ENCODE measurements at places on chromosomes 12 and 14. TPM values are rescaled to one million over a fixed set of nuclear protein-coding genes. Genes with fewer than 3 reads are reported as not detected.

DNA sequence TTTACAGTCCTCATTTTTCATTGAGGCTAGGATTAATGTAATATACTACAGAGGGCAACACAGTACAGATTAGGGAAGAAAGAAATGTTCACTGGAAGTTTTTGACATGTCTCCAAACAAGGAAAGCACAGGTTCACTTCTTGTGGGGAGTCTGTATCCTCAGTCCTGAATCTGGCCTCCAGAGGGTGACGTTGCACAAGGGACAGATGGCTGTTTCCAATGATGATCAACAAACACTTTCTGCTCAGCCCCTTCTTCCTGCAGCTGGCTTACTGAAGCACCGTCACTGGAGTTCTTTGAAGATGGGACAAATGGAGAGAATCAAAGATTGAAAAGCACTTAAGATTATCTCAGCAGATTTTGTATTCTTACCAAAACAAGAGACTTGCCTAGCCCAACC lies 123.3 kb upstream of the OR4E1 start:
- DNase-seq: no peak

GRCh38 chr14:70879448-70879847 lies 27.8 kb upstream of the PCNX1 start:
- DNase-seq: no peak

LRP6 gene
- polyA plus RNA-seq: 0.63 TPM

SLC17A8 gene
- polyA plus RNA-seq: not detected

GRCh38 chr12:93645702-93646101 lies 31.5 kb upstream of the CRADD start:
- DNase-seq: no peak

GARIN6 gene
- polyA plus RNA-seq: not detected

DNA sequence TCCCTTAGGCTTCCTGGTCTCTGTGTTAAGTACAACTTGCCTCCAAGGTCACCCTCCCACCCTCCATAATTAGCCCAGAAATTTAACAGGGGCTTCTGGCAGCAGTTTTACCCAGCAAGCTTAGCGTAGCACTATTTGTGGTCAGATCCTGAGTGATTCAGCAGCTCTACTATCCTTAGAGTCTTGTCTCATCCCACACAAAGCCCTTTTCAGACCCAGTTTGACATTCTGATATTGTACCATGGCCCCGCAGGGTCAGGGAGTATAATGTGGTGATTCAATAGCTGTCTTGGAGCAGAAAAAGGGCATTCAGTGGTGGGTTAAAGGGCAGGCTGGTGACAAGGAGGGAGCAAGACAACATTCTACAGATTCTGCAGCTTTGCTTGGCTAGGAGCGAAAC lies 153.8 kb upstream of the DDHD1 start:
- no peak for DNase-seq

SERPINA12 gene
- not detected for polyA plus RNA-seq

RNASE13 gene
- not detected for polyA plus RNA-seq

DNA sequence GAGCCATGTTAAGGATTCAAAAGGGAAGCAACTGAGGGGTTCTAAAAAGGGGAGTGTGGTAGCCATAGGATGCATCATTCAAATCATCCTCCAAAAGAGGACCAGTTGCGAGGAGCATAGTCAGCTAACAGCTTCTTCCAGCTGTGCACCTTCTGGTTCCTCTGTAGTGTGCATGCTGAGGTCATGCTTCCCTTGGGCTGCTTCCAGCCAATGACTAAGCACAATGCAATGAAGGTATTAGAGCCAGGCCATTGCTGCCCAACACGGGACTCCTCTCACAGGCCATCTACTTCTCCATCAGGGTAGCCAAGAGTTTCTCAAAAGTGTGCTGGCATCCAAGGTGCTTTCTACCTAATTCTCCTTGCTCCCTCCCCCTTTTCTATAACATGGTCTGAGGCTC lies 69.2 kb upstream of the ARID2 start:
- DNase-seq: no peak

DNA sequence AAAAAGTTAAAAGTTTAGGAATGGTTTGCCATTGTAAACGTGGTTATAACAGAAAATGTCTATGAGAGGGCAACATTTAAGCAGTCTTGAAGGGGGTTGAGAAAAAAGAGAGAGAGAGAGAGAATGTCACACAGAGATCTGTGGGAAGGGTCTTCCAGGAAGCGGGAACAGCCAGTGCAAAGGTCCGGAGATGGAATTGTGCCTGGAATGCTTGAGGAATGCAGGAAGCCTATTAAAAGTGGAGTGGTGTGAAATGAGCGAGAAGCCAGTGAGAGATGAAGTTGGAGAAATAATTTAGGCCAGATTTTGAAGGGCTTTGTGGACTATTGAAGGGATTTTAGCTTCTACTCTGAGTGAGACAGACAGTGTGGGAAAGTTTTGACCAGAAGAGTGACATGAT lies 406.8 kb upstream of the TBX3 start:
- no peak for DNase-seq

DNA sequence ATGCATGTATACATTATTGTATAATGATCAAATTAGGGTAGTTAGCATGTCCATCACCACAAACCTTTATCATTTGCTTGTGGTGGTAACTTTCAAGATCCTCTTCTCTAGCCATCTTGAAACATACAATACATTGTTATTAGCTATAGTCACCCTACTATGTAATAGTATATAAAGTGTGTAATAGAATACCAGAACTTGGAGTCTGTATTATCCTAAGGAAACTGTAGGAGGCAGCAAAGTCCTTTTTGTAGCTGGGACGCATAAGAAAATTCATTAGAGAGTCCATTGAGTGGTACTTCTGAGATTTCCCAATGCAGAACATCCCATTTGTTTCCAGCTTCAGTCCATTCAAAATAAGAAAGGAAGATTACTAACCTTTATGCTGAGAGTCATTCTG lies 325.9 kb upstream of the LRFN5 start:
- no peak for DNase-seq

GRCh38 chr12:79058342-79058741 lies 193.8 kb downstream of the SYT1 start:
- no peak for DNase-seq

DNA sequence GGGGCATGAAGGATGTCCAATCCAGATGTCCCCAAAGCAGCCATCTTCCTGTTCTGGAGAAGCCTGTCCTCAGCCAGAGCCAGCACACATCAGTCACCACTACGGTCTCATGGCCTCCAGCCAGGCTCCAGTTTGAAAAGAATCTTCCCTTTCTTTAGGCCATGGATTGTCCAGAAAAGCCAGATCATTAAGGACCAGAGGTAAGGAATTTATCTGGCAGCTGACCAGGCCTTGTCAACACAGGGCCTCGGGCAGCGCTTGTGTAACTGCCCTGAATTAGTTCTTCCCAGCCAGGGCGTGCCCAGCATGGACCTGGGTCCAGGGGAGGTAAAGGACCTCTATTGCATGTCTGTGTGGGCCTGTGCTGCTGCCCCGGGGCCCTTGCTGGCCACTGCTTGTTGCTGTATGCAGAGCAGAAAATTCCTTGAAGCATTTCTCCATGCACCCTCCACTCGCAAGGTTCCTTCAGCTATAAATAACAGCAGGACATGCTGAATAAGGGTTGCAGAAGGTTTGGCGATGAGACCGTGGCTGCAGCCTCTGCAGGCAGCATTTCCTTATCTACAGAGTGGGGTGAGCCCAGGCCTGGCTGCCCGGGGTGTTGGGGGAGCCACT lies 21.7 kb upstream of the VPS37B start:
- DNase-seq: no peak

DNA sequence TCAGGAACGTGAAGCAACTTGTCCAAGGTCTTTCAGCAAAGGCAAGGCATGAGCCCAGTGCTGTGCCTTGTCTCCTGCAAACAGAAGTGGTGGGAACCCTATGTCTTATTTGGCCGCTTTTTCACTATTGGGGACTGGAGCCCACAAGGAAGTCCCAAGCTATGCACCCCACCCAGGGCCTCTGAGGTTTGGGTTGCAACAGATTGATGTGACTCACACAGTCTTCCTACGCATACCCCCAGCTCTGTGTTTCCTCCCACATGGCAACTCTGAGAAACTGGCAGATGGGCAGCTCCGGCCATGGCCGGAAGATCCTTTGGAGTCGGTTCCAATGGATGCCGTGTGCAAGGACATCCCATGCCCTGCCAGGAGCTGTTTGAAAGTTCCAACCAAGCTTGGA lies 28.3 kb upstream of the CMKLR1 start:
- DNase-seq: no peak

CLEC7A gene
- 20.4 TPM for polyA plus RNA-seq

DNA sequence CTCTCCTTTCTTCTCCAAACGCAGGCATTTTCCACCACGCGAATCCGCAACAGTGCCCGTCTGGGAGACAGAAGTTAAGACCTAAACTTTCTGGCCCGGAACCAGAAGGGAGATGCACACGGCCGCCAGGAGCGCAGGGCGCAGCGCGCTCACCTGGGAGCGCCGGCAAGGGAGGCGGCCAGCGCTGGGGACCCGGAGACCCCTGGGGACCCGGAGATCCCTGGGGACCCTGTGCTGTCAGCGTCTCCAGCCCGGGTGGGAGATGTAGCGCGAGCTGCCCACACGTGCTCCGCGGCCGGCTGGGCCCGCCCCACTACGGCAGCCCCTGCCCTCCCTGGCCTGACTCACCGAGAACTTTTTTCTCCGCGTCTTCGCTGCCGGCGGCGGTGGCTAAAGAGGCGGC lies 620 bp downstream of the YBX3 start:
- peak; percentile 86 for DNase-seq

KRT74 gene
- not detected for polyA plus RNA-seq

GRCh38 chr14:104787736-104788135 lies 7.8 kb downstream of the AKT1 start:
- DNase-seq: peak; percentile 88

ATL1 gene
- 1.3 TPM for polyA plus RNA-seq

DNA sequence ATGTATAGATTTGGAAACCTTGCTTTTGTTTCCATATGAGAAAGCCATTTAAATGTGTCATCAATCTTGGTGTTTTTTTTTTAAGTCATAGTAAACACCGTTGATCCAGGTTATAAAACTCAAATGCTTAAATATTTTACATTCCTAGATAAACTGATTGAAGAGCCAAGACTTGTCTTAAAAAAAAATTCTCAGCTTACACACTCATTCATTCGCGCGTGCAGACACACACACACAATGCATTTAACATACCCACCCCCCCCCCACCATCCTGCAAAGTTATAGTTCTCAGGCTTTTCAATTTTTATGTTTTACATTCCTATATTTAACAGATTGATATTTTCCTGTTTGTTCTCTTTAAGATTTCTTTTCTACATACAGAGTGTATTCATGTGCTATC lies 536.4 kb downstream of the PRKD1 start:
- DNase-seq: no peak

LTBR gene
- polyA plus RNA-seq: 29.2 TPM

DNA sequence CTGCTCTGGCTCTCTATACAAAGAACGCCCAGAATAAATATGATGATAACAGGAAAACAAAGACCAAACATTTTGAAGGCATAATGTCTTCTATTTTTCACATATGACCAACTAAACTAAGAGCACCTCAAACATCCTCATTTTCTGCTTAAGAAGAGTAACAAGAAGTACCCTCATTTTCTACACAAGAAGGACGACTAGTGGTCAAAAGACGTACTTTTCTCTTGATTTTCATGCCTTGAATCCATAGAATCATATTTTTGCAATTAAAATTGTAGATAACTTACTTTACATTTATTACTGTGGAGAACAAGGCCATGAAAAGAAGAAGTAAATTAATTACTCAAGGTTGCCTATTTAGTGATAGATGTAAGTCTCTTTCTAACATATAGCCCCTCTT lies 358.6 kb downstream of the DUSP6 start:
- DNase-seq: no peak

GRCh38 chr12:97321621-97322020 lies 141.0 kb upstream of the RMST start:
- DNase-seq: no peak

FZD10 gene
- polyA plus RNA-seq: 0.02 TPM

- DNase-seq: no peak
Observed at GRCh38 chr12:92416385-92416812, 270.8 kb upstream of the BTG1 start.

DNA sequence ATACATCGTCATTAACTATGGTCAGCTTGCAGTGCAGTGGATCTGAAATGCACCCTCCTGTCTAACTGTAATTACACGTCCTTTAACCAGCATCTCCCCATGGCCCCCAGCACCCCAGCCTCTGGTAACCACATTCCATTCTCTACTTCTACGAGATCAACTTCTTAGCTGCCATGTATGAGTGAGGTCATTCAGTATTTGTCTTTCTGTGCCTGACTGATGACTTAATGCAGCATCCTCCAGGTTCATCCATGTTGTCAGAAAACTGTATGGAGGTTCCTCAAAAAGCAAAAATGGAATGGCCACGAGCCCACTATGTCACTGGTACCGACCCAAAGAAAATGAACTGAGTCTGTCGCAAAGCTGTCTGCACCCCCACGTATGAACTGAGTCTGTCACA lies 107.3 kb downstream of the RIMBP2 start:
- no peak for DNase-seq

BIN2 gene
- 24.7 TPM for polyA plus RNA-seq

DNA sequence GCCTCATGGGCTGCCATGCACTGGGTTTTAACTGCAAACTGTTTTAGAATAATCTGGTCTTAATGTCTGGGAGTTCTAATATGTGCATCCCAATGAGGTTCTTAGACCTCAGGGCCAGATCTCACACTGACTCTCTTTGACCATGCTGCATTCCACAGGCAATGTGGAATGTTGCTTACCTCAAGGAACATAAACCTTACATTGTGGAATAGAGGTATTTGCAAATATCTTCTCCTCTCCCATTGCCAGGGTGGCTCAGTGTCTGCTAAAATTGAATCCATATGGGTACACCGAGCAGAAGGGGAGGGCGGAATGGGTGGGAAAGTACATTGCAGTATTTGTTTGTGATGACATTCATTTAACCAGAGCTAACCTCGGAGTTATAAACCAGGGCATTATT lies 78.6 kb downstream of the CHST11 start:
- DNase-seq: no peak

DNA sequence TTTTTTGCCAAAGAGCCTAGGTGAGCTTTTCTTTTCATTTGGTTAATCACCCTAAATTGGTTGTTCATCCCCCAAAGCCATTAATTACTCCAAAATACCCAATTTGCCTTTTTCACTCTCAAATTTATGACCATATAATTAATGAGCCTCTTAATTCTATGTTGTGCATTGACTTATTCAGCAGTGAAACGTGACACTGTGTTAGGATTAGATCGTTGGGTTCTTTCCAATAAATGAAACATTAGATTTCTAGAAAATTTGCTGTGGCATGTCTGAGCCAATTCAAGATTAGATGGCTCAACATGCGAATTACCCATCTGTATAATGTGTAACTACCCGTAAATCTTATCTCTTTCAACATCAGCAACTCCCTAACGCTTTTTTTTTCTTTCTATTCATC lies 273.4 kb downstream of the BMP4 start:
- no peak for DNase-seq

TMEM121 gene
- polyA plus RNA-seq: 6.0 TPM

- no peak for DNase-seq
Observed at GRCh38 chr14:96905065-96905464, 107.9 kb downstream of the VRK1 start.

DNA sequence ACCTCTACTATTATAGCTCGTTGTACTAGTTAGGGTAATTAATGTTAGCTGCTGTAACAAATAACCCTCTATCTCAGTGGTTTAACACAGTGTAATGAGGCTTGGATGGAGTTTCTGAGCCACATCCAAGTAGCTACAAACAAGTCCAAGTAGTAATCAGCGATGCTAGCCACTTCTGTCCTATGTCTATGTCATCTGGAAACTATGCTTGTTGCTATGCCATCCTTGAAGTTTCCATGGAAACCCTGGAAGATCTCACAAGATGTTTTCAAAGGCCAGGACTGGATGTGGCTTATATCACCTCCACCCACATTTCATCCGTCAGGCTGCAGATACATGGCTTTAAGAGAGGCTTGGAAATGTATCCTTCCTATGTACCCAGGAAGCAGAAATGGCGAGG lies 422.1 kb downstream of the AACS start:
- no peak for DNase-seq
